Tongue (tissue), 3 donors: ENCODE measurements at places on chromosomes 3 and 15. TPM values are rescaled to one million over a fixed set of nuclear protein-coding genes. Genes with fewer than 3 reads are reported as not detected.

- no peak for DNase-seq
Observed at GRCh38 chr15:80942746-80943565, 46.7 kb downstream of the MESD start.

DNA sequence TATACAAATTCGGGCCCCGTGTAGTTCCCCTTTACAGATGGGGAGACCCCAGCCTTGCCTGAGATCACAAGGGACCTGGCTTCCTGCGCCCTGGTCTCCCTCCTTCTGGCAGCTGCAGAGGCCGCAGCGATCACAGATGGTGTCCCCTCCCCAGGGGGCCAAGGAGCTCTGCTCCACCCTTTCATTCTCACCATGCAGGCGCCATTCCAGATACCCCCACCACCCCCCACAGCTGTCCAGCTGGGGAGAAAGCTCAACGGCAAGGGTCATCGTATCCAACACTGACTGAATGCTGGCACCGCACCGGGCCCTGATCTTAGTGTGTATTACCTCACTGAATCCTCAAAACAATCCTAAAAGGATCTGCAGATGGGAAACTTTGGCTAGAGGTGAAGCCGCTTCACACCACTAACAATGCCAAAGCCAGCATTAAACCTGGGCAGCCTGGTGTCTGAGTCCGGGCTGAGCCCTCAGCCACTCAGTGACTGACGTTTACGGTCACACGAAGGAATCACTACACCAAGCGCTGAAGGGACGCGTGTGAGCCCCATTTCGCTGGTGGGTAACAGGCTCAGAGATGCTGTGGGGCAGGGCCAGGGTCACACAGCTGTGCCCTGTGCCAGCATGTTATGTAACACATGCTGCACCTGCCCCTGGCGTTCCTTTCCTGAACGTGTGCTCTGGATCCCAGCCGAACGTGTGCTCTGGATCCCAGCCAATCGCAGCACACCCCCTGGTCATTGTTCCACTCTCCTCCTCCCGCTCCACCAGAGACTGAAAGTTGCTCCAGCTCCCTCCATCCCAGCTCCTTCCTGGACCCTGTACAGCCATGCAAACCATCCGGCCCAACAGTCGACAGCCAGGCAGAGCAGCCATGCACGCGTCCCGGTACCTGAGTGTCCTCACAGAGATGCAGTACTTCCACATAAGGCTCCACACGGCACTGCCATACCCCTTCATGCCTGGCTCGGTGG lies 51.8 kb downstream of the IQSEC1 start:
- peak; percentile 68 for DNase-seq

- no peak for DNase-seq
Observed at GRCh38 chr3:135908225-135908624, 57.3 kb upstream of the PPP2R3A start.

- DNase-seq = no peak
Observed at GRCh38 chr3:162665684-162666391, 1169.2 kb downstream of the OTOL1 start.

The IGSF11 gene
- 4.0 TPM for total RNA-seq

DNA sequence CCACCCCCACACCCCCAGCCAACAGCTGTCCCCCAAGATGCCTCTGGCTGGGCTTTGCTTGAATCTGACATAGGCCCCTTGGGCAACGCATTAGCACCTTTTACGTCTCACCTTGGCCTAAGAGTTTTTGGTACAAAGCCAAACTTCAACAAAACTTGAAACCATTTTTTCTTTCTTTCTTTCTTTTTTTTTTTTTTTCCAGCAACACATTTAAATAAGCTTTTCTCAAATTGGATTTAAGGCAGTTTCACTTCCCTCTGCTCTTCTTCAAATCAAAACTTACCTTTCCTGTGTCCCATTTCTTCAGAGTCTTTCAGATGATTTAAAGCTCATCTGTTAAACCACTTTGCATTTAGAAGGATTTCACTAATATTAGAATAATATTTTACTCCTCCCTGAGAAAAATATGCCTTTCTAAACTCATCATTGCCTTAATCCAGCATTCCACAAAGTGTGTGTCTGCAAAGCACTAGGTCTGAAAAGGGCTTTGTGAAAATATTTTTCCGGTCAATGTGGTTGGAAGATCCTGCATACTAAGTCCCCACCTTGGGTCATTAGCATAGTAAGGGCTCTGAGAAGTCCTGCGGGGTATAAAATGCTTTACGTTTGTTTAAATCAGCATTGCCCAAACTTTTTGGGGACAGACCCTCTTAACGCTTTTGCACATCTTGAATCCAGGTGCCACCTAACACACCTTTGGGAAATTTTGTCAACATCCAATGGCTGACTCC lies 217.0 kb downstream of the TLE3 start:
- DNase-seq = no peak

DNA sequence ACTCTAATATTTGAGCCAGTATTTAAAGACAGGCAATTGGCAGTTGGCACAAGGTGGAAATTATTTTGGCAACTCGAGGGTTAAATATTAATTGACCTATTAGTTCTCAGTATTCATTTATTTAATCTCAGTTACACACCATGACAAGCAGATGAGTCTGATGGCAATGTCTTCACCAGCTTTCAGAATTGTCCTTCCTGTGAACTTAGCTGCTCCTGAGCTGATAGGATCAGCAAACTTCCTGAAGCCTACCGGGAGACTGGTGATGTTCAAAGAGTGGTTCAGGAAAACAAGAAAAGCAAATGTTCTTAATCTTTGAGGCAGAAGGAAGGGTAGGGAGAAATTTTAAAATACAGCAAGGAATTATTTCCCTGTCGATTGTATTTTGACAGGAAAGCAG lies 522.2 kb downstream of the SOX2 start:
- DNase-seq = no peak

The RBPMS2 gene
- total RNA-seq = 0.41 TPM

DNA sequence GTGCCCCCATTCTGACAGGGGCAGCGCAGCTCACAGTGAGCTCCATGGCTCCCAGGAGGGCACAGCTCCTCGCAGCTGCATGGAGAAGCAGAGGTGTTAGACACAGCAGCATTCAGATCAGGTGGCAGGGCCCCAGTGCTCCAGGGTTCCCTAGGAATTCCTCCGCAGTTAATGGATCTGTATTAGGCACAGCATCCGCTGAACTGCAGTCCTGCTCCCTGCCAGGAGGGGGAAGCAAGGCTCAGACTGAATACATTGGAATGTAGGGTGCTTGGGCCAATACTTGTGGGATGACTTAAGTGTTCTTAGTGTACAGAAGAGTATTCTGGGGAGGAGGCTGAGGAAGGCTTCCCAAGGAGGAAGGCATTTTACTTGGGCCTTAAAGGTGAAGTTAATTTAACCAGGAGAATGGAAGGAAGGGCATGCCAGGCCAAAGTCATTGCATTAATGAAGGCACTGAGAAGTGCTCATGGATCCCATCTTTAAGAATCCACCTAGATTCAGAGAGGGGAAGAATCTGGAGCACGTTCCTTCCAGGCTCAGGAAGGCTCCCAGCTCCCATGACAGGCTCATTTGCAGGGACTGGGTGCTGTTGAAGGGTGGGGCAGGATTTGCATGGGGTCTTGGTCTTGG lies 111.6 kb downstream of the RAB11A start:
- DNase-seq = peak; percentile 58
